Left renal pelvis (tissue), 4 donors: ENCODE measurements at places on chromosomes 7 and 10. TPM values are rescaled to one million over a fixed set of nuclear protein-coding genes. Genes with fewer than 3 reads are reported as not detected.

DNA sequence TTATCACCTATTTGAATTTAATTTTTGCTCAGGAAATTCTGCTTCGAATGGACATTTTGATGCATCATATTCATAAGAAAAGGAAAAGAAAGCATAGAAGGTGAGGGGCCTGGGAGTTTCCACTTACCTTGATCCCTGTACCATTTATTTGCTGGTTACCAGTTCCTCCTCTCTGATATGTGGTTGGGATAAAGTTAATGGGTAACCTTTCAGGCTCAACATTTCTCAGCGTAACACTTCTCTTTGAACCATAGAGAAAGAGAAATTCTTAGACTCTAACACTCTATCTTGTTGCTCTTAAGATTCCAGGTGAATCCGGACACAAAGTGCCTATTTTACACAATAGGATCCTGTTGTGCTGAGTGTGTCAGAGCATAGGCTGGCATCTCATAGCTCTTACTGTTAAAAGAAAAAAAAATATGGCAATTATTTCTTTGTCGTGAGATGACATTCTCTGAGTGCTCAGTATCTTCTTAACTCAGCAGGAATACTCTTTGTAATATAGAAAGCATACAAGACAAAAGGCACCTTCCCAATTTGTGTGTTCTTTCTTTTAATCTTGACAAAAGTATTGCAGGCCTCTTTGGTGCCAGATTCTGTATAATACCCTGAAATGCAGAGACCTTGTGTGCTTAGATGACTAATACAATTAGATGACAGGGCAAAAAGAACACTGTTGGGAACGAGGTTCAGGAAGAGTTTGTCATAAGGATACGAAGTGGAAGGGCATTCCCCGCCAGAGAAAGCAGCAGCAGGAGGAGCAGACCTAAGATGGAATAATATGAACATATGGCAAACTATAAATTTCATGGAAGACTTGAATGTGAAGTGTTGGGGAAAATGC lies 689.6 kb downstream of the NRG3 start:
- DNase-seq, result no peak

GRCh38 chr7:106317971-106318370 lies 33.2 kb upstream of the NAMPT start:
- DNase-seq, result no peak

DNA sequence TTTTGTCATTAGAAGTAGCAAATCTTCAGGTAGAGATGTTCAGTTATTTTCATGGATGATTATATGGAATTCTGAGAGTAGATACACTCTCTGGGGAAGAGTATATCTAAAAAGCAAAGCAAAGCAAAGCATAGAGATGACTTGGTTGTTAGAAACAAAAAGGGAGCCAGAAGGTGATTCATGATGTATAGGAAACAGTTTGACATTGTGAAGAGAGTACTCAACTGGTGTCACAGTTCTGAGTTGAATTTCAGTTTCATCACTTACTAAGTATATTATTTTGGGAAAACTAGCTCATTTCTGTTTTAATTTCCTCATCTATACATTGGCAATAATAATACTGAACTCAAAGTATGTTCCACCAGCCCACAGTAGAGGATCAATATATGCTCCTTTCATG lies 86.8 kb downstream of the SEMA3C start:
- DNase-seq, result no peak

- no peak for DNase-seq
Observed at GRCh38 chr10:11003679-11004078, 14.0 kb upstream of the CELF2 start.

Gene BTBD16
- polyA plus RNA-seq, result 0.08 TPM

Gene CTNNA3
- polyA plus RNA-seq, result 3.9 TPM

Gene FOXL3
- polyA plus RNA-seq, result not detected

Gene PGAM1
- polyA plus RNA-seq, result 175 TPM
